ENCODE measurements at places on chromosomes 1 and 21.

DNA sequence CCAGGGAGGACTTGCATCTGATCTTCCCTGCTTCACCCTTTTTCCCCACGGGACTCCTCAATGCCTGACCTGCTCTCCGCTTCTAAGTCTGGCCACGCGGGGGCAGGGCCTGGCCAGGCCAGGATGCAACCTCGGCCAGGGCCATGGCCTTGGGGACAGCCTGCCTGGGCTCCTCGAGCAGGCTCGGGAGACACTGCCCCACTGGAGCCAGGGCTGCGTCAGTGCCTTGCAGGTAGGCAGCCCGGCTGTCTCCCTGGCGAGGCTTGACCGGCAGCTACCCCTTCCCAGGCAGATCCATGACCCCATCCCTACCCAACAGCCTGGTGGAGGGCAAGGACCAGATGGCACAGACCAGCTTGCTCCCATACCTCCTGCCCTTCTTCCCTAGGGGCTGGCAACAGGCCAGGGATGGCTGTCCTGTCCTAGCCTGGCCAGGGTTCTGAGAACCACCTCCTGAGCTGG lies 2.7 kb upstream of the PRDM16 start:
- peaks cover 78% of the 10 kb centered on the region for H3K27me3 ChIP-seq
- no peak overlapping the region for H3K27ac ChIP-seq
- peaks cover 18% of the 10 kb centered on the region for H3K4me1 ChIP-seq

- no peak for DNase-seq
- peaks cover 10% of the 10 kb centered on the region for H3K27me3 ChIP-seq
- no peak overlapping the region for H3K27ac ChIP-seq
- no peaks in the 10 kb centered on the region for H3K4me1 ChIP-seq
- H3K4me3 ChIP-seq = no peak overlapping the region
Measured at GRCh38 chr1:44613941-44614340, 60.3 kb downstream of the TMEM53 start.

DNA sequence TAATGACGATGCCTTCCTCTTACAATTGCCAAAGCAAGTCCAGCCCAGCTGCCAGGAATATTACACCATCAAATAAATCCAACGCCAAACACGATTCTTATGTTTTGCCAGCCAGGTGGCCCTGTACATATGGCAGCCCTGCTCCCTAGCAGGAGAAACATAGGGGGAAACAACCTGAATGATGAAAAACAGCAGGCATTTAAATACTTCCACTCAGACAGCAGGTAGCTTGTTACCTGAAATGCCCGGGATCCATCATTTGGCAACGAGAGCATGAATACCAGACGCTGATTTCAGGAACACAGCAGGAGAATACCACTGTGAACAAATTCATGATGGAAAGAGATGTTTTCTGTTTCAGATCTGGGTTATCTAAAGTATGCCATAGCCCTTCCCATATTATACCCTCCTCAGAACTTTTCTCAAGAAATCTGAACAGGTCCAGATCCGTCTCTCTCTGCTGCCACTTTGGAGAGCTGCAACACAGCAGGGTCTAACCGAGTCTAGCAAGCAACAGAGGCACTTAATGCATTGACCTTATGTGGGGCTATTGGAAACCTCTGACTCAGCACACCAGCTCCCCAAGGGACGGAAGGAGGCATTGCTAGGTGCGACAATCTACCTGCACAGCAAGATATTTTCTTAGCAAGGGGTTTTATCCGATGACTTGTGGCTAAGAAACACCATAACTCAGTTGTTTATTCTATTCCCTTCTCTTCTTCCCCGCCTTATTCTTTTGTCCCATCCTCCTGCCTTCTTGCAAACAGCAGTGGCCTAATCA lies 166.3 kb downstream of the BARHL2 start:
- no peak overlapping the region for H3K27ac ChIP-seq
- H3K27me3 ChIP-seq = peaks cover 3% of the 10 kb centered on the region
- no peak for DNase-seq
- H3K4me1 ChIP-seq = no peaks in the 10 kb centered on the region
- no peaks in the 10 kb centered on the region for H3K36me3 ChIP-seq

DNA sequence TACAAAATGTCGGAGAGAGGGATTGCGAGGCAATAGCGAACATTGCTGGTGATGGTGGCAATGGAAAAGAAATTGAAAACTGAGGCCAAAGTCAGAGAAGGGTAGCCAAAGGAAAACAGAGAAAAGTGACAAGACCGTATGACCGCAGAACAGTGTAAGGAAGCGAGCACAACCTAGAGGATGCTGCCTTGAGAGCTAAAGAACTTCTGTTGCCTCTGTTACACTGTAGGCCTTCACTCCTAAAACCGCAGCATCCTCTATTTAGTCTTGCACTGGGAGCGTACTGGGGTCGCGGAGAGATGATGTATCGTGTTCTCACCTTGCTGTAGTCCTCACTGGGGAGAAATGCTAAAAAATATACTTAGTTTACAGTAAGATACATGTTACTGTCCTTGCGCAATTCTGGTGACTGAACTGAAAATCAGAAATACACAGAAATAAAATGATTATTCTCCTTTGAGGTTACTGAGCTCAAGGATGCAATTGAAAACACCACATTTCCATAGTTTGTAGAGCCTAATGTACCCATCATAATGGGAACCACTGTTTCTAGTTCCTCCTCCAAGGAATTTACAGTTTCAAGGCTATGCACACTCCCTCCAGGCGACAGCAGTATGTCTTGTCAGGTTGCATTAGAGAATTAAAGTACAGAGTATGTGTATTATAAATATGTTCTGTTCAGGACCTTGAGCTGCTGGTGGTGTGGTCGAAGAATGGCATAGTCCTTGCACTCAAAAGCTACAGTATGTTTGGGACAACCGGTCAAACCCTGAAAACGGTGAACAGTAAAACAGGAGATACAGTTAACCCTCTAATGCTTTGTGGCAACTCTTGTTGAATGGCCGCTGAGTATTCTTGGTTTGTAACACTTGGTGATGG lies 1.3 kb downstream of the NEK7 start:
- peaks cover 39% of the 10 kb centered on the region for H3K4me1 ChIP-seq
- no peaks in the 10 kb centered on the region for H3K27me3 ChIP-seq
- no peaks in the 10 kb centered on the region for H3K36me3 ChIP-seq
- DNase-seq = no peak
- peak overlapping the region; percentile 86 for H3K4me3 ChIP-seq

- H3K4me1 ChIP-seq = no peaks in the 10 kb centered on the region
- no peaks in the 10 kb centered on the region for H3K36me3 ChIP-seq
Measured at GRCh38 chr1:30449428-30450147, 273.8 kb downstream of the MATN1 start.

DNA sequence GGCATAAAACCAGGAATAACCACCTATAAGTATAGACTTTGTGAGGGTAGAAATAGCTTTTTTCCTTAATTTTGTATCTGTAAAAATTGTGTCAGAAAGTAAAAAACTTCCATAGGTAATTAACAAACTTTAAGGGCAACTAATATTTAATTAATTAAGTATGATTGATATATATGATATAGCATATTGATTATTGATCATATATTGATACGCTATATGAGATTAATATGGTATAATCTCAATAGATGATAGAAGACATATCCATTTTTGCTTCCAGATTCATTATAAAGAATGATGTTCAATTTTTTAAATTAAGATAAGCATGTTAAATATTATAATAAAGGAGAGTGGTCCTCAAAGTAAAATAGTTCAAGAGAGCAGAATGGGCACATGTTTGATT lies 99.3 kb upstream of the VAV3 start:
- no peaks in the 10 kb centered on the region for H3K27me3 ChIP-seq
- DNase-seq = no peak
- H3K27ac ChIP-seq = no peak overlapping the region

DNA sequence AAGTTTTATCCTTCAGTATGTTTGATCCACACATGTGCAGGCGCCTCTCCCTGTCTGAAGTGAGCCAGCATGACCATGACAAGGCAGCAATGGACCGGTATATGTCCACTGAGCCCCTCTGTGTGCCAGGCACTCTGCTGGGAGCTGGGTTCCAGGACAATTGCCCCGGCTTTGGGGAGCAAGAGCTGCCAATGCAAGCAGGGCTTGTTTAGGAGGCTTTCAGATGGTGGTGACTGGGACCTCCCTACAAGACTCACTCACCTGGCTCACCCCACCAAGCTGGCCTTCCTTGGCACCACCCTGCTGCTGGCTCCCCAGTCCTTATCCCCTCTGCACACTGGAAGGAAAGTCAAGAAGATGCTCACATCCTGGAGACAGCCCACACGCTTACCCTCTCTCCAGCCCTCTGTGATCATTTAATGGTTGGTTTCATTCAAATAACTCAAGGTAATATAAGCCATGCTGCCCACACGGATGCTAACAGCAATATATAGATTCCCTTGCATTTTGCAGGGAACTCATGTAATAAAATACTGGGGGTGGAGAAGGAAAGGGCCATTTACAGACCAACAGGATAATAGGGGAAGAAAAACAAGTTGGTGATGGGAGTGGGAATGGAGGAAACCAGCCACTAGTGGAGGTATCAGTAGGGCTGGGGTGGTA lies 23.6 kb downstream of the KCND3 start:
- H3K27me3 ChIP-seq = no peaks in the 10 kb centered on the region
- H3K36me3 ChIP-seq = no peaks in the 10 kb centered on the region
- no peak overlapping the region for H3K27ac ChIP-seq
- H3K4me1 ChIP-seq = no peaks in the 10 kb centered on the region
- no peak overlapping the region for H3K4me3 ChIP-seq

DNA sequence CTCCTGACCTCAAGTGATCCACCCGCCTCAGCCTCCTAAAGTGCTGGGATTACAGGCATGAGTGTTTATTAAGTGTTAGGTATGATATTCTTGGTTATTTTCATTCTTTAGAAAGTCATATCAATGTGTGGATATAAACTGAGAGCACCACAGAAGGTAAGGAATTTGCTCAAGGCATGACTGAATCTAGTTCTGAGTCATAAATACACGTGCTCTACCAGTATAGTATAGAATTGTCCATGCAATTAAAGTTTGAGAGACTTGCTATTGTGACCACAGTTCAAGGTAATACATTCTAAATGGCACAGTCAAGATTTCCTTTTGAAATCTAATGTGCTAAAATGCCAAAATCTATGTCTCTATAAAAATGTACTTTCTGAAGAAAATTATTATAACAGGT lies 401.1 kb upstream of the CHRM3 start:
- no peaks in the 10 kb centered on the region for H3K4me1 ChIP-seq
- no peak for DNase-seq
- H3K36me3 ChIP-seq = no peaks in the 10 kb centered on the region
- no peak overlapping the region for H3K4me3 ChIP-seq

- H3K27me3 ChIP-seq = peaks cover 46% of the 10 kb centered on the region
- H3K4me3 ChIP-seq = no peak overlapping the region
- no peaks in the 10 kb centered on the region for H3K36me3 ChIP-seq
Measured at GRCh38 chr1:22341791-22342605, 109.7 kb upstream of the ZBTB40 start.

GRCh38 chr1:71014178-71014579 lies 33.4 kb downstream of the PTGER3 start:
- no peaks in the 10 kb centered on the region for H3K4me1 ChIP-seq
- H3K27me3 ChIP-seq = no peaks in the 10 kb centered on the region
- H3K27ac ChIP-seq = no peak overlapping the region
- no peaks in the 10 kb centered on the region for H3K36me3 ChIP-seq
- DNase-seq = no peak

- H3K36me3 ChIP-seq = peaks cover 30% of the 10 kb centered on the region
- H3K27ac ChIP-seq = peak overlapping the region; percentile 46
- DNase-seq = no peak
- H3K27me3 ChIP-seq = no peaks in the 10 kb centered on the region
- H3K4me1 ChIP-seq = peaks cover 35% of the 10 kb centered on the region
Measured at GRCh38 chr1:44783697-44784093, 4.3 kb downstream of the BEST4 start.

- H3K4me1 ChIP-seq = peaks cover 8% of the 10 kb centered on the region
- no peaks in the 10 kb centered on the region for H3K36me3 ChIP-seq
- H3K27me3 ChIP-seq = peaks cover 20% of the 10 kb centered on the region
- peak; percentile 100 for DNase-seq
- peak within 1 kb of the TSS; percentile 69 for H3K4me3 ChIP-seq
Measured at GRCh38 chr1:110963691-110964454, at the start of gene LRIF1. TSS of gene LRIF1 (minus strand) at chr1:110963922. CDS start at chr1:110963688, 234 bp downstream.

GRCh38 chr1:172630056-172630818 lies 28.7 kb upstream of the FASLG start:
- H3K4me3 ChIP-seq = no peak overlapping the region
- H3K27me3 ChIP-seq = no peaks in the 10 kb centered on the region
- no peaks in the 10 kb centered on the region for H3K4me1 ChIP-seq
- H3K27ac ChIP-seq = no peak overlapping the region
- no peak for DNase-seq

DNA sequence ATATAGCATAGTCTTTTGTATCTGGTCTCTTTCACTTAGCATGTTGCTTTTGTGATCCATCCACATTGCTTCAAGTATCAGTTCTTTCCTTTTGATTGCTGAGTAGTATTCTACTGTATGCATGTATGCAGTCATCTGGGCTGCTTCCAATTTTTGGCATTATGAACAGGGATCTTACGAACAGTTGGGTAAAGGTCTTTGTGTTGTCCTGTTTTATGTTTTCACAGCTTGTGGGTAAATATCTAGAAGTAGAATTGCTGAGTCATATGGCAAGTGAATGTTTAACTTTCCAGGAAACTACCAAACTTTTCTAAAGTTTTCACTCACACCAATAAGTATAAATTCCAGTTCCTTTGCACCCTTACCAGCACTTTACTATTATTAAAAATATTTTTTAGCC lies 60.9 kb downstream of the LHX4 start:
- no peak overlapping the region for H3K4me3 ChIP-seq
- H3K27ac ChIP-seq = no peak overlapping the region
- DNase-seq = no peak
- H3K36me3 ChIP-seq = peaks cover 17% of the 10 kb centered on the region

- peaks cover 5% of the 10 kb centered on the region for H3K4me1 ChIP-seq
- no peaks in the 10 kb centered on the region for H3K27me3 ChIP-seq
- DNase-seq = no peak
- no peak overlapping the region for H3K27ac ChIP-seq
- no peaks in the 10 kb centered on the region for H3K36me3 ChIP-seq
- H3K4me3 ChIP-seq = no peak overlapping the region
Measured at GRCh38 chr1:167529829-167530474, 11.6 kb upstream of the CD247 start.

DNA sequence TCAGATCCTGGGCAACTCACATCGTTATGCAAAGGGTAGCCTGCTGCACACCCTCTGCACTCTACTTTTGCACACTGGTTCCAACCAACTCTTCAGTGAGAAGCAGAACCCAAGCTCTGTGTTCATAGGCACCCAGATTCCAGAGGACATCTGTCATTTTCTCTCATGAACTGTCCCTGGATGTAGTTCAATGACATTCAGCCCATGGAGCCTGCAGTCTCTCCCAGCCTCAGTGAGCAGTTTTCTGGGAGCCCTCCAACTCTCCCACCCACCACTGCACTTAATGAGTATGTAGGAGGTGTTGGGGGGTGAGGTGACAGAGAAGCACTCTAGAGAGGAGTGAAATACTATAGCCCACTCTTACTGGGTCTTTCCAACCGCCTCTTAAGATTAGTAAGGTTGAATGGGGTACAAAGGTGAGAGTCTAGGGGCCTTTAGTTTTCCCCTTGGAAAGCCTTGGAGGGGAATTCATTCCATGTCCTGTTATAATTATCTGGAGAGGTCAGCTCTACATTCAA lies 58.1 kb upstream of the APOBEC4 start:
- DNase-seq = no peak
- H3K4me1 ChIP-seq = no peaks in the 10 kb centered on the region
- H3K27ac ChIP-seq = no peak overlapping the region
- no peak overlapping the region for H3K4me3 ChIP-seq
- no peaks in the 10 kb centered on the region for H3K36me3 ChIP-seq

GRCh38 chr1:245686446-245687030 lies 531.8 kb downstream of the KIF26B start:
- DNase-seq = peak; percentile 36
- no peak overlapping the region for H3K27ac ChIP-seq
- no peaks in the 10 kb centered on the region for H3K27me3 ChIP-seq
- no peaks in the 10 kb centered on the region for H3K36me3 ChIP-seq
- H3K4me1 ChIP-seq = no peaks in the 10 kb centered on the region

- no peak for DNase-seq
- H3K27me3 ChIP-seq = peaks cover 3% of the 10 kb centered on the region
- no peak overlapping the region for H3K27ac ChIP-seq
- no peaks in the 10 kb centered on the region for H3K4me1 ChIP-seq
- no peaks in the 10 kb centered on the region for H3K36me3 ChIP-seq
Measured at GRCh38 chr1:37146071-37146470, 111.8 kb upstream of the GRIK3 start.
